ENCODE measurements at places on chromosomes 1 and 21.

- DNase-seq = no peak
These were observed 457.2 kb upstream of the RUNX1 start for GRCh38 chr21:35506352-35506751.

GRCh38 chr1:17869815-17870214 lies 114.7 kb downstream of the ACTL8 start:
- DNase-seq = no peak

- no peak for DNase-seq
These were observed 1447.8 kb upstream of the PRMT6 start for GRCh38 chr1:105608713-105609112.

- DNase-seq = no peak
These were observed 1.8 kb downstream of the CDKN2C start for GRCh38 chr1:50971748-50972305.

GRCh38 chr1:202685641-202686040 lies 24.6 kb downstream of the SYT2 start:
- DNase-seq = no peak

DNA sequence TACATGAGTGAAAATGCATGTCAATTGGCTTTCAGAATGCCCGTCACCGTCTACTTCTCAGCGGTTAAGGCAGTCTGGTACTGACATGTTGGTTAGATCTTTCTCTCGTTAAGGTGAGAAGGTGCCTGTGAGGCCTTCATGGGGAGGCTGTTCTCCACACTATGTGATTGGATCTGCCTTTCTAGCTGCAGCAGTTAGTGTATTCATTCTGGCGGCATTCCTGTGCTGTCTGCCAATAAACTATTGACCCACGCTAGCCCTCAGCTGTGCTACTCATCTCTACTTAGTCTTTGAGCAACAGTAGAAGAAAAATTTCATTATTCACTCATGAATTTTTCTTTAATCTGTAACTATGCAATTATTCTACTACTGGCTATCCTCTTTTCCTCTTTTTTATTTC lies 32.0 kb downstream of the CCSAP start:
- no peak for DNase-seq

- DNase-seq = no peak
These were observed 5.0 kb downstream of the NOS1AP start for GRCh38 chr1:162074276-162075005.

DNA sequence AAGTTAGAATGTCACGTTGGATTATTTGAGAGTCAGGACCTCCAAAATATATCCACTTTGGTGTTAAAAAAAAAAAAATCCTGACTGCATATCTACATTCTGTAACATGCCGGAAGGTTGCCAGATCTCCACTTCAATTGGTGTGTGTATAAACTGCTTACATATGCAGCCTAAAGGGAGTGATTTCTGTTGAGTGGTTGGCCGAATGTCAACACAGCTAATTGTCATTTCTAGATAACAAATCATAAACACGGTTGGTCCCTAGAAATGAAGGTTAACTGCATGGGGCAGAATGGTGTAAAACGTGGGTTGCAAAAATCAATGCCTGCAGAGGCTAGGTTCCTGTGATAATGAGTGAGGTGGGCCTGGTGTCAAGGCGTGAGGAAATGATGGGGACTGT lies 15.0 kb upstream of the ROR1 start:
- DNase-seq = no peak
